ENCODE measurements at places on chromosomes 11 and 22. TPM values are rescaled to one million over a fixed set of nuclear protein-coding genes. Genes with fewer than 3 reads are reported as not detected.

Gene DKK3
- total RNA-seq, result 1,064 TPM

Gene MS4A1
- not detected for total RNA-seq

Gene OR10G7
- total RNA-seq, result not detected

- H3K36me3 ChIP-seq, result no peaks in the 10 kb centered on the region
- H3K4me1 ChIP-seq, result peaks cover 5% of the 10 kb centered on the region
- peak; percentile 85 for DNase-seq
- peak overlapping the region; percentile 77 for H3K27ac ChIP-seq
Observed at GRCh38 chr11:123473941-123474677, 44.0 kb downstream of the GRAMD1B start.

DNA sequence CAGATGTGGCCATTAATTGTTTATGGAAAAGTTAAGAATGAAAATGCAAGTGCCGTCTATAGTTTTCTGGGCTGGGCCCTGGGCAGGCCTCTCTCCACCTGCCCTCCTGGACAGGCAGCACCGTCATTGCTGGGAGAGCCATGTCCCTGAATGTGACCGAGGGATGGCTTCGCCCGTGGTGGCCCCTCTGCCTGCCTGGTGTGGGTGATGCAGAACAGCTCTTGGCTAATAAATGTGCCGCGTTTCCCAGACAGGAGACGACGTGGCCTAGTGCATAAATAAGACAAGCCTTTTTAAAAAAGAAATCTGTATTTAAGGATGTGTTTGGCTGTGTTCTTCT is 407.3 kb downstream of the TBC1D22A start:
- H3K27me3 ChIP-seq, result no peaks in the 10 kb centered on the region
- no peaks in the 10 kb centered on the region for H3K4me1 ChIP-seq
- H3K36me3 ChIP-seq, result no peaks in the 10 kb centered on the region
- H3K4me3 ChIP-seq, result no peak overlapping the region
- H3K27ac ChIP-seq, result no peak overlapping the region
- no peak for DNase-seq

- no peaks in the 10 kb centered on the region for H3K4me1 ChIP-seq
- H3K27me3 ChIP-seq, result no peaks in the 10 kb centered on the region
- DNase-seq, result no peak
- H3K36me3 ChIP-seq, result no peaks in the 10 kb centered on the region
- H3K4me3 ChIP-seq, result no peak overlapping the region
Observed at GRCh38 chr11:58726737-58727414, 4.9 kb downstream of the GLYAT start.

GRCh38 chr11:6526411-6527135 is 29.5 kb downstream of the DNHD1 start:
- H3K4me3 ChIP-seq, result no peak overlapping the region
- H3K27ac ChIP-seq, result no peak overlapping the region
- H3K36me3 ChIP-seq, result no peaks in the 10 kb centered on the region
- H3K4me1 ChIP-seq, result peaks cover 3% of the 10 kb centered on the region

- no peak overlapping the region for H3K27ac ChIP-seq
- no peak overlapping the region for H3K4me3 ChIP-seq
- no peaks in the 10 kb centered on the region for H3K27me3 ChIP-seq
- H3K4me1 ChIP-seq, result peaks cover 5% of the 10 kb centered on the region
- no peaks in the 10 kb centered on the region for H3K36me3 ChIP-seq
- DNase-seq, result no peak
Observed at GRCh38 chr11:128294001-128294670, 293.2 kb downstream of the ETS1 start.

DNA sequence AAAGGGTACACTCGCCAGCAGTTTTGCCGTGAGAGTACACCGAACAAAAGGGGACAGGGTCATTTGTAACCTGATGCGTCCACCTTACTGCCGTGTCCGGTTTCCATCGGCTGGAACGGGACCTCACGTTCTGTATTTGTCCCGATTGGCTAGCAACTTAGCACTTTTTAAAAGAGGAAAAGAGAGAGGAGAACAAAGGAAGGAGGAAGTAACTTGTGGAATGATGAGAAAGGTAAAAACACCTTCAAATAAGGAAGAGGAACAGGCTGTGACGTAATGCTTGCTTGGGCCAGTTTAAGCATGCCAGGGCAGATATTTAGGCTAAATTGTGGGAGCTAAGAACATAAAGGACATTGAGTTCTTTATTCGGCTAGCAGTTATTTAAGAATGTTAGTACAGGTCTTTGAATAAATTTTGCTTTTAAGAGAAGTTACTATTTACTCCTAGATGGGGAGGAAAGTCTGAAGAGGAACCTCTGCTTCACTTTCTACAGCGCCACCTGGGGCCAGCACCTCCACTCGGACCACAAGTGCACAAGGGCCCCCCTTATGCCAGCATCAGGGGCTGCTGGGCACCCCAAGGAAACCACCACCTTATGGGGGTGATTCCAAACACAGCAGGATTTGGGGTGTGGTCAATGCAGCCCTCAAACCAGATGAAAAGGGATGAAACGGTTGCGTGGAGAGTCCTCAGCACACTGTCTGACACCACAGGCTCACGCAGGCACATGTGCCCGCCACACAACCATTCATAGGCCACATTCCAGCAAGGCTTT is 5.8 kb downstream of the ARSA start:
- no peak overlapping the region for H3K27ac ChIP-seq
- no peak overlapping the region for H3K4me3 ChIP-seq
- H3K4me1 ChIP-seq, result peaks cover 5% of the 10 kb centered on the region
- H3K27me3 ChIP-seq, result peaks cover 4% of the 10 kb centered on the region

GRCh38 chr11:76234021-76234415 is 27.7 kb upstream of the WNT11 start:
- peak; percentile 6 for DNase-seq
- H3K27ac ChIP-seq, result no peak overlapping the region
- peaks cover 6% of the 10 kb centered on the region for H3K4me1 ChIP-seq
- no peak overlapping the region for H3K4me3 ChIP-seq

DNA sequence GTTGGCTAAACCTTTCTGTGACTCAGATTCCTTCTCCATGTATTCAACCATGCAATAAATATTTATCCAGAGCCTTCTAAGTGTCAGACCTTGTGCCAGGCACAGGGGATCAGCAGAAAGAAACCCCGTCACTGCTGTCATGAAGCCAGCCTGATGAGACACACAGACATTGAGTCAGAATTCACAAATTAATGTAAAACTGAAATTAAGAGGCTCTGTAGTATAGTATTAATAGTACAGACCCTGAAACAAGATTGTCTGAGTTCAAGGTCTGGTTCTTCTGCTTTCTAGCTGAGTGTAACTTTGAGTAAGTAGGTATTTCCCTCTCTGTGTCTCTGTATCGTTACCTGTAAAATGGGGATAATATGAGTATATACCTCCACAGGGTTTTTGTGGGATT is 46.9 kb downstream of the ME3 start:
- DNase-seq, result no peak
- no peak overlapping the region for H3K4me3 ChIP-seq
- peaks cover 13% of the 10 kb centered on the region for H3K4me1 ChIP-seq
- H3K27me3 ChIP-seq, result no peaks in the 10 kb centered on the region

- no peaks in the 10 kb centered on the region for H3K4me1 ChIP-seq
- H3K27ac ChIP-seq, result no peak overlapping the region
- H3K36me3 ChIP-seq, result no peaks in the 10 kb centered on the region
- no peak for DNase-seq
Observed at GRCh38 chr11:27139742-27140367, 99.2 kb downstream of the BBOX1 start.

DNA sequence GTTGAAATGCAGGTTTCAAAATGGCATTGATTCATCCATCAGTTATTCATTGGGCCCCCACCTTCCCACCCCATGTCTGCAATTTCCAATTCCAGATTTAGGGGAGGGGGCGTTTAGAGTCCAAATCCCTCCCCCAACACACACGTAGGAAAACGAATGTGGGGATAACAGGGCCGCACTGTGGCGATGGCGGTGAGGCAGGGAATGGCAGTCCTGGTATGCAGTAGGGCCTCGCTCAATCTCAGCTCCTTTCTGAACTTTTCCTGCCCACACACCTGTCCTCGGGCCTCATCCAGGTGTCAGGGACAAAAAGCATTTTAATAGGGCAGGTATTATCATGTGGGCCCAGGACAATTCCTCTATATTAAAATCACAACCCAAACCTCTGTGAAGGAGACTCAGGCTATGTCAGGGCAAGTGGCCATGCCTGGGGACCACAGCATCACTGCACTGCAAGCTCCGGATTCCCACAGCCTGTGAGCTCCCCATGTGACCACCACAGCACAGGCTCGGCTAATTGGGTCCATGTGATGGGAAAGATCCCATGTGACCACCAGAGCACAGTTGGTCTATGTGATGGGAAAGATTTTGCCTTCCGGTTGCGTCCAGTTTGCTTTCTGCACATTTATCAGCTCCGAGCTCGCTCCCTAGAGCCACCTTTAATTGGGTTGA is 44.5 kb downstream of the RTL6 start:
- H3K27me3 ChIP-seq, result no peaks in the 10 kb centered on the region
- H3K4me1 ChIP-seq, result peaks cover 11% of the 10 kb centered on the region
- no peaks in the 10 kb centered on the region for H3K36me3 ChIP-seq
- DNase-seq, result no peak

GRCh38 chr11:111938687-111939160 is 1.6 kb downstream of the DIXDC1 start:
- H3K27ac ChIP-seq, result no peak overlapping the region
- no peaks in the 10 kb centered on the region for H3K27me3 ChIP-seq
- H3K36me3 ChIP-seq, result no peaks in the 10 kb centered on the region
- peak; percentile 66 for DNase-seq
- H3K4me3 ChIP-seq, result no peak overlapping the region

DNA sequence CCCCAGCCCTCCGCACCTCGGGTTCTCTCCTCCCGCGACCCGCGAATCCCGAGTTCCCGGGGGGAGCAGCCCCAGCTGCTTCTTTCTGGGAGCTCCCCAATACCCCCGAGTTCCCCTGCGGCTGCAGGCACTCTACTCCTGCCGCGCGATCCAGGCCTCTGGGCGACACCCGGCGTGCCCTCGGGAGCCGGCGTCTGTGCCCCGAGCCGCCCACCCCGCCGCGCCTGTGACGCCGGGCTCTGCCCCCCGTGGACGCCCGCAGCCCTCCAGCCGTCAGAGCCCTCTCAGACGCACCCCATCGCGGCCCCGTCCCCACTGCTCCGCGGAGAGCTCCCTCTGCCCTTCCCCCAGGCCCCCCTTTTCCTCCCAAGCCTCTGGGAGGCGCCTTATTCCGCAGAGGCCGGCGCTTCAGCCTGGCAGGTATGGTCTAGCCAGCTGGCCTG is 422 bp downstream of the GLB1L2 start:
- no peak overlapping the region for H3K4me3 ChIP-seq
- no peaks in the 10 kb centered on the region for H3K4me1 ChIP-seq
- H3K36me3 ChIP-seq, result no peaks in the 10 kb centered on the region
- H3K27me3 ChIP-seq, result peaks cover 4% of the 10 kb centered on the region

All from fibroblast of lung (primary cell).